NCI-H1930 (cell line): ENCODE measurements at places on chromosomes 4 and X.

- no peak for DNase-seq
Observed at GRCh38 chrX:37509349-37509748, 62.1 kb upstream of the LANCL3 start.

DNA sequence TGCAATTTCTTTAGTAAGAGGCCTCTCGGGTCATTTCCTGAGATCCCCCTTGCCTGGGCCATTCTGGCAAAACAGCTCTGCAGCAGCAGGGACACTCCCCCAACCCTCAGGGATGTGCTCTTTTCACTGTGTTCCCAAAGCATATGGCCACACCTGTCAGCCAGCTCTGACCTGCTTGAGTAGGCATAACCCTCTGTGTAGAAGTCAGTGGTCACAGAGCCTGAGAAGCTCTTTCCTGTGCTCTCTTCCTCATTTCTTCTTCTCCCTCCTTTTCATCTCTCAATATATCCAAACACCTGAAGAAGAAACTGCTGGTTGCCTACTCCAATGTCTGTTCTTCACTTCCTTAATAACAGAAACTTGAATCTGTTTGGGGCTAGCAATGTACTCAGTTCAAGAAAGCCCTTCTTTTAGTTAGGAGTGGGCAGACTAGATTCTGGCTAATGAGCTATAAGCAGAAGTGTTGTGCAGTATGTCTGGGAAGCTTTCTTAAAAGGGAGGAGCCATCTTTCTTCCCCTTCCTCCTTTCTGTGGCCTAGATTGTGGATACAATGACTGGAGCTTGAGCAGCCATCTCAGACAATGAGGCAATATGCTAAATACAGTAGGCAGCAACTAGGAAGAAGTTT lies 73.3 kb downstream of the PRPS1 start:
- no peak for DNase-seq

DNA sequence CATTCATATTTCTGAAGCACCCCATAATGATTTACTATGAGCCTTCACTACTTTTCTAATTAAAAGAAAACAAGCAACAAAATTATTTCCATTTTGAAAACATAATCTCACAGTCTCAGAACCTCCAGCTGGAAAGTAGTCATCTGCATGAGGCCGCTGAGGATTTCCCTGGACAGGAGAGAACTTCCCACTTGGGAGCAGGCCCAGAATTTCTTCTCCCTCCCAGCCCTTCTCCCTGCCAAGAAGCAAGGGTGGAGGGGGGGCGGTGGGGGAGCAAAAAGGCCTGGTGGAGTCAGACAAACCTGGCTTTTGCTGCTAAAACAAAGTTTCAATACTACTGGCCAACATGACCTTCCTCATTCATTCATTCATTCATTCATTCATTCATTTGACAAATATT lies 167.3 kb downstream of the PJA1 start:
- no peak for DNase-seq

DNA sequence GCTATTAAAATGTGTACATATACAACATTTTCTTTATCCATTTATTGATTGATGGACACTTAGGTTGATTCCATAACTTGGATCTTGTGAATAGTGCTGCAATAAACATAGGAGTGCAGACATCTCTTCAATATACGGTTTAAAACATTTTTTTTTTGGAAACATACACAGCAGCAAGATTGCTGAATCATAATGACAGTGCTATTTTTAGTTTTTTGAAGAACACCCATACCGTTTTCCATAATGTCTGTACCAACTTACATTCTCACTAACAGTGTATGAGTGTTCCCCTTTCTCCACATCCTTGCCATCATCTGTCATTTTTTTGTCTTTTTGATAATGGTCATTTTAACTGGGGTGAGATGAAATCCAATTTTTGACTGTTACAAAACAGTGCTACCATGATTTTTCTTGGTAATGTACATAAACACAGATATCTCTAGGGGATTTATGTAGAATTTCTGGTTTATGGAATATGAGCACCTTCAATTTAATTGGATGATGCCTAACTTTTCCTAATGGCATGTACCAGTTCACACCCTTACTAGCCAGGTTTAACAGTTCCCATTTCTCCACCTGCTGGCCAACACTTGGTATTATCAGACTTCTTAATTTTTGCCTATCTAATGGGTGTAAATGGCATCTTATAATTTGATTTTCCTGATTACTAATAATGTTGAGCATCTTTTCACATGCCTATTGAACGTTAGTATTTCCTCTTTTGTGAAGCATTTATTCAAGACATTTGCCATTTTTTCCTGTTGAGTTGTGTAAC lies 21.0 kb upstream of the TMSB15B start:
- no peak for DNase-seq

DNA sequence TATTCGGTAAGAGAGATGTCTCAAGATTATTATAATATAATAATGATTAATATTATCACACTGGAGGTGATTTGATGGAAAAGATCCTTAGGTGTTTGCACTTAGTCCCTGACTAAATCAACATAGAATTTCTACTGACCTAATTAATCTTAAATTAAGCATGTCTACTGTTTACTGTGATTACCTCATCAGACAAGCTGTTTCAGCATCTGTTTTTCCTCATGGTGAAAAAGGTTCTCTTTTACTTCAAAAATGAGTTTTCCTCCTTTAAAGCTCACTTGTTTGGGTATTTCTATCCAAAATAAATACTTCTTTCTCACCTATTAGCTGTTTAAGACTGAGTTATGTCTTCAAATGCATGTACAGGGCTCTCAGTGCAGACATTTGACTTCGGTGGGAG lies 407.8 kb downstream of the NKX6-1 start:
- no peak for DNase-seq

- DNase-seq, result no peak
Observed at GRCh38 chr4:844752-845232, 18.9 kb upstream of the CPLX1 start.

- no peak for DNase-seq
Observed at GRCh38 chr4:141711211-141711610, 74.8 kb downstream of the IL15 start.

GRCh38 chrX:31039327-31039711 lies 32.5 kb downstream of the FTHL17 start:
- no peak for DNase-seq

GRCh38 chr4:25031077-25031621 lies 403 bp upstream of the LGI2 start:
- no peak for DNase-seq

GRCh38 chr4:170004651-170005295 lies 21.4 kb downstream of the MFAP3L start:
- no peak for DNase-seq

- DNase-seq, result no peak
Observed at GRCh38 chrX:72129661-72130060, 2.1 kb downstream of the RTL5 start.

DNA sequence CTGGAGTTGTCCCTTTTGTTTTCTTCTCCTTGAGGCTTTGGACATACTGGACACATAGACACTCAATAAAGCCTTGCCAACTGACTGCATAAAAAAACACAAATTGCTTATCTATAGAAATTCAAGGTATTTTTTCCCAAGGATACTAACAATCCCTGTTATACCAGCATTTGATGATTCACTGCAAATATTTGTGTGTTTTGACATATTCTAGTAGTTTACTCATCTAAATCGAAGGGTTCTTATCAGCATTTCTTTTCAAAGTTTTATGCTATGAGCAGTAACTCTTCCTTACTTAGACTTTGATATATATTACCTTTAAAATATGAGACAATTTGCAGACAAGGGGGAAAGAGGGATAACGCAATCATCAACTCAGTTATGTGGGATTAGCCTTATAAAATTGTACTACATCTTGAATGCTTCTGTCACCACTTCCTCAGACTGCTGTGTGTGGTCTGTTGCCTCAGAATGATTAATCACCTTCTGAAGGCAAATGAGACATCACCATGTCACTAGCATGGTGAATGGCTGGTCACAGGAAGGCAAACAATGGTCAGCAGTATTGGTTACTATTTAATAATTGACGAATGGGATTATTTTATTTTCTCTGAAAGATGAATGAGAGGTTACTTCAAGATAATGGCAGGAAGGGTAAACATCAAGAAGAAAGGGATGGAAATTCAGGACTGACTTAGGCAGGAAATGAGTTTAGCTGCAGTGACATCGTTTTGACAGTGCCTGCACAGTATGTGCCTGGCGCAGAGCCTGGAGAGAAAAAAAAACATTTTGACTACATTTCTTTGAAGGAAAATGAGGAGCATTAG lies 544.3 kb upstream of the CNKSR2 start:
- no peak for DNase-seq

GRCh38 chr4:34845926-34846325 lies 1398.4 kb downstream of the ARAP2 start:
- DNase-seq, result no peak

DNA sequence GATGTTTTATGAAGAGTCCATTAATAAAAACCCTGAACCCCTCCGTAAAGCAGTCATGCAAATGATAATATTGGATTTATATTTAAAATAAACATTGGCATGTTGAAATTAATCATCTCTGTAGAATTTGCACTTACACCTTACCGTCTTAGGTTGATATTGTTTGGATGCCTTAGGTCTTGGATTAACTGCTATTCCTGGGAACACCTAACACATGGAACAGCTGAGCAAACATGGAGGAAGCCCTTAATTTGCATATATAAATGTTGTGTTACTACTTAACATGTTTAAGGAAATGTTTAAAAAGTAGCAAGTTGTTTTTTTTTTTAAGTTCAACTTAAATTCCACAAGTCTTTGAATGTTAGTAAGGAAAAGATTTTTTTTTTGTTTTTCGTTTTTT lies 62.5 kb downstream of the NSD2 start:
- no peak for DNase-seq

DNA sequence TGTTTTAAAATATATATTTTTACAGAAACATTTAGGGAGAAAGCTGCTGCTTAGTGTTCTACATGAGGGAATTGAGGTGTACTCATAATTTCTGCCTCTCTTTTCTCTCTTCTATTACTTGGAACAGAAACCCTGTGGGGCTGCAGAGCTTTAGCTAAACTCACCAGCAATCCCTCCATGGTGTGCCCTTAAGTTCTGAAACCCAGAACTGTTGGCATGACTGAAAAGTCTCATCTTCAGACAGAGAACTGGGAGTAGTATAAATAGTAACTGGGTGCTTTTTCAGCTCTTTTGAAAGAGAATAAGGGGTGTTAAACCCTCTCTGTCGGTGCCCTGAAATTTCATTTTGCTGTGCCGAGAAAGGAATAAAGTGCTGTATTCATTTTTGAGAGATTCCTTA lies 294.9 kb upstream of the BOD1L1 start:
- DNase-seq, result no peak

- no peak for DNase-seq
Observed at GRCh38 chr4:57691370-57691769, 581.2 kb upstream of the IGFBP7 start.

DNA sequence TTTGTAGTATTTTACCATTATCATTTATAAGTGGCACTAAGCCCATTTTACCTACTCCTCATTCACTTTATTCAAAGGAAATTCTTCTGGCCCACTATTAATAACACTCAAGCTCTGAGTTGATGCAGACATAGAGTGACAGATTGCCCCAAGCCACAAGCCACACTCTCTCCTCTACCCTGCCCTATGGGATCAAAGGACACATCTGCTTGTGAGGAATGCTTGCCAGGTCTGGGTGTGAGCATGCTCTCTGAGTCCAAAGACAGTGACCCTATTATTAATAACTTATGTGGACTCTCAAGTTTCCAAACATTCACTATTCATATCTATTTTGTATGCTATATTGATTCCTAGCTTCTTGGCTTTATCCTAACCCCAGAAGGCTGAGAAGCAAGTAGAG lies 18.5 kb downstream of the ETNPPL start:
- DNase-seq, result no peak

DNA sequence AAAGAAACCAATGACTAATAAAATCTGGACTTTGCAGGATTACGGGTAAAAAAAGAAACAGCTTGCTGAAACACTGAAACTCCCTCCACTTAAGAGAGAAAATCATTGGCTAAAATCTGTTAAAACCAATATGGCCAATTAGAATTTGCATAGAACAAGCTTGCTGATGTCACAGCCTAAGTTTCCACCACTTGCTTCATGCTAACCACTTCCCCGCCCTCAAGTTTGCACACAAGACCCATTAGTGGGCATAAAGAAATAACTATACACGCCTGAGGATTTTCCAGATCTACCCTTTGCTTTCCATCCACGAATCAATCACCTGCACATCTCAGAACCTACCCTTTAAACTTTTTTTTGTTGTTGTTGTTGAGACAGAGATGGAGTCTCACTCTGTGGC lies 42.7 kb upstream of the PHEX start:
- no peak for DNase-seq

DNA sequence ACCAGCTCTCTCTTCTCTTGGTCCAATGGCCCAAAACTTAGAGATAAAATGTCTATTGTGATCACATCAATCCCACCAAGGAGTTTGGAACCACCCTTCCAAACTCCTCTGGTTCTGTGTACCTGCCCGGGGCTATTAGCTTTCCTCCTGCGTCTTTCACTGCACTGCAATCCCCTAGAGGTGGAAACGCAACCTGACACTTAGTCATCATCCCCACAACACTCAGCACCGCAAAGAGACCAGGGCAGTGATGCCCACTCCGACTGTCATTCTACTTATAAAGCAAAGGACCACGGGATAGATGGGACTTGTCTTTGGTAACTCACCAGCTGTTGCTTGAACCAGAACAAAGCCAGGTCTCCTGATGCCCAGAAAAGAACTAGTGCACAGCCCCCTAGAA lies 22.0 kb downstream of the AFAP1 start:
- no peak for DNase-seq

DNA sequence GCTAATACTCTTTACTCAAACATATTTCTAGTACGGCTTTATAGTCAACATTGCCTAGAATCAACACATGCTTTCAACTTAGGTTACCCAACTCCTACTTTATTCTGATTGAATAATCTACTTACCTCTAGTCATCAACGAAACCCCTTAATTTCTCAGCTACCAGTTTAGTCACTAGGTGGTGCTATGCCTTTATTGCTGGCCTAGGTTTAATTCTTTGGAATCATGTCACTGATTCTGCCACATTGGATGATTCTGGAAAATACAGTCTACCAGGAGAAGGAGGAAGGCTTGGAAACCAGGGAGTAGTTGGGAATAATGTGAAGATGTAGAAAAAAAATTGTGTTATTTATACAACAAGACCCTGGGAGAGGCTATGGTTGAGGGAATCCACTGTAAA lies 167.7 kb downstream of the DCAF12L2 start:
- no peak for DNase-seq

GRCh38 chr4:110586131-110586850 lies 36.6 kb downstream of the PITX2 start:
- DNase-seq, result no peak

- DNase-seq, result no peak
Observed at GRCh38 chrX:72308566-72309296, 3.0 kb upstream of the CITED1 start.

GRCh38 chr4:148395771-148396170 lies 46.4 kb downstream of the NR3C2 start:
- DNase-seq, result no peak

GRCh38 chrX:153521034-153521433 lies 3.6 kb downstream of the ATP2B3 start:
- no peak for DNase-seq

- DNase-seq, result no peak
Observed at GRCh38 chr4:21885770-21886169, 62.8 kb downstream of the KCNIP4 start.

GRCh38 chr4:107896158-107896645 lies 35.1 kb upstream of the CYP2U1 start:
- DNase-seq, result no peak

- no peak for DNase-seq
Observed at GRCh38 chrX:120365320-120365719, 3.4 kb downstream of the ATP1B4 start.
